Cortex of kidney (tissue), 1 donor: ENCODE measurements at places on chromosomes 7 and 10.

DNA sequence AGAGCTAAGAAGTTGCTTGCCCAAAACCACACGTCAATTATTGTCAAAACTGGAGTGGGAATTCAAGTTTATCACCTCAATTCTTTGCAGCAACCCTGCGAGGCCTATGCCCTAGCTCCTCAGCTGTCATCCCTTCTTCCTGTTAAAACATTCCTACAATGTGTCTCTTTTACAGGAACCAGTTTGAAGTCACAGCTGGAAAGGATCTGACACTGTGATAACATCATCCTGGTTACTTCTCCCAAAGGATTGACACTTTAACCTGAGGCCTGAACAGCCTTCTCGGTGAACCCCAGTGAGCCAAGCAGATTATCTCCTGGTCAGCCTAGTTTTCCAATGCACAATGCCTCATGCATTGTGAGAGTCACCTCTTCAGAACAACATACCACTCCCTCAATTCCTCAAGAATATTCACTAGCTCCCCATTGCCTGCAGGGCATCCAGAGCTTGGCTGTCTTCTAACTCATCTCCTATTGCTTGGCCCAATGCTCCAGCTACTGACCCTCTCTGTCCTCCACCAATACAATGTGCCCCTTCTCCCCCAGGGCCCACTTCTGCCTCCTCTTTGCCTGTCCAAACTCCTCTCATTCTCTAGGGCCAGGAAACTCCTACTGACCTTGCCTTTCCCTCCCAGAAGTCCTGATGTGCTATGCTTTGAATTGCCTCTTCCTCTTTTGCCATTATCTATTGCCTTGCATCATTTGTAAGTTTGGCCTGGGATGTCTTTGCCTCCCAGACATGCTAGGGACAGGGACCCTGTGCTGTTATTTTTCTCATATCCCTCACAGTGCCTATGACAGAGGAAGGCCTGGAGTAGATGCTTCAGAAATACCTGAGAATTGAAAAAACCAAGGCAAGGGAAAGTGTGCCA, 10.4 kb upstream of the DLG5 start:
- DNase-seq = no peak

- no peak for DNase-seq
Observed at GRCh38 chr7:114903131-114903530, 18.8 kb upstream of the MDFIC start.

GRCh38 chr7:16365177-16365576, 56.2 kb downstream of the CRPPA start:
- no peak for DNase-seq

GRCh38 chr7:100407285-100408180, 21.0 kb downstream of the ZCWPW1 start:
- DNase-seq = no peak

DNA sequence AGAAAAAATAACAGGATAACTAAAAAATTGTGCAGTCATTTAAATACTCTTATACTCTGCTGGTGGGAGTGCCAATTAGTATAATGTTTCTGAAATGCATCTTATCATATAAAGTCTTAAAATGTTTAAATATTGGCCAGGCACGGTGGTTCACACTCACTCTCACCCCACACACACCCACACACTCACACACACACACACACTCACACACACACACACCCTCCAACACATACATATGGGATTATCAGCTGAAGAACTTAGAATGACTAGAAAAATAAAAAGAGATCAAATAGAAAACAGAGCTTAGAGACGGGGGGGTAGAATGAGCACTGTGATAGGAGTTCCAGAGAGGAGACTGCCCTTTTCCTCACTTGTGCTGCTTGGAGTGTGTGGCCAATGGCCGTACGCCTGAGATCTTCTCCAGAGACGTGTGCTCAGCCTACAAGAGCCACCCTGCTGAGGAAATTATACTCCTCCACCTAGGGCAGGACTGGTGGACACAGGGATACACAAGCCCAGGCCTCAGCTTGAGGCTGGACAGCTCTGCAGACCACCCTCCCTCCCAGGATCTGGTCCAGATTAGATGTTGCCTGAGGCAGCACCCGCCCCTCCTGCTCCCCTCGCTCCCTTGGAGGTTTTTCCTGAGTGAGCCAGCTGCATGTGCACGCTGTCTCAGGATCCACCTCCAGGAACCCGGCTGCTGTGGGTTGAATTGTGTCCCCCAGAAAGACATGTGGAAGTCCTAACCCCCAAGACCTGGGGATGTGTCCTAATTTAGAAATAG, 26.5 kb upstream of the PRKAG2 start:
- no peak for DNase-seq

DNA sequence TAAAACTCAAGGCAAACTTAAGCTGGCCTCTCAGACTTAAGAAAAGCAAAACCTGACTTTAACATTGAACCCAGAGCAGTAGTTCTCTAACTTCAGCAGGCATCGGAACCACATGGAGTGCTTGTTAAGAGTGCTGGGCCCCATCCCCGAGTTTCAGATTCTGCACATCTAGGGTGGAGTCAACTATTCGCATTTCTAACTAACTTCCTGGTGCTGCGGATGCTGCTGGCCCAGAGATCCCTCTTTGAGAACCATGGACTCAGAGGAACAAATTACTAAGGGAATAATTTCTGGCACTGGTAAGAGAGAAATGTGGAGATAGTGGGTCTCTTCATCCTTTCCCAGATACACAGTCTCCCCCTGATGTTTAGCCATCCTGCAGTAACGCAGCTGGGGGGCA, 14.6 kb upstream of the NPFFR1 start:
- DNase-seq = no peak

DNA sequence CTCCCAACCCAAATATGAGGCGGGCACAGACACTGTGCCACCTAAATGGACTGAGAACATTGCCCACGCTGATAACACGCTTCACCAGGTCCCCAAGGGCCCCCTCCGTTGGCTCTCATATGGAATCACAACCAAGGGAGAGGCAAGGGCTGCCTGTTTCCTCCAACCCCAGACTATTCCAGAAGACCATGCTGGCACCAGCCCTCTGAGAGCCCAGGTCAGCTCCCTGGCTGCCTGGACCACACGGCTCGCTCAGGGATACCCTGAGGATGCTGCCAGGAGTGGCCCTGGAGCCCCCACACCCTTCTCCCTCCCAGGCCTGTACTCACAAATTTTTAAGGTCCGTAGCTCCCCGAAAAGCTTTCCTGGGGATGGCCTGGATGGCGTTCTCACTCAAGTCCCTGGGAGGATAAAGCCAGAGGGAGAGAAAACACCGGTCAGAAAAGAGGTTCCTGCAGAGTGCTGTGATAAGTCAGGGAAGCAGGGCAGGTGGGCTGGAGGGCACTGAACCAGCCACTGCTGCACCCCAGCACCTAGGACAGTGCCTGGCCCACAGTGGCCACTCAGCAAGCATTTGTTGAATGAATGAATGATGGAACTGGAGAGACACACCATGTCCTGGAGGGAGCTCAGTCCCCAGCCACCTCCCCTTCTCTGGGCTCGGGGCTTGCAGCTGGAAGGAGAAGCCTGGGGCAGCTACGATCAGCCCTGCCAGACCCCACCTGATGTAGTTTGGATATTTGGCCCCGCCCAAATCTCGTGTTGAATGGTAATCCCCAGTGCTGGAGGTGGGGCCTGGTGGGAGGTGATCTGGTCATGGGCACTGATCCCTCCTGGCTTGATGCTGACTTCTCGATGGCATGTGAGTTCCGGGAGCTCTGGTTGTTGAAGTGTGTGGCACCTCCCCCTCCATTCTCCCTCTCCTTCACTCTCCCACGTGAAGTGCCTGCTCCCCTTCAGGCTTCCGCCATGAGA, 119.8 kb downstream of the SLIT1 start:
- no peak for DNase-seq

DNA sequence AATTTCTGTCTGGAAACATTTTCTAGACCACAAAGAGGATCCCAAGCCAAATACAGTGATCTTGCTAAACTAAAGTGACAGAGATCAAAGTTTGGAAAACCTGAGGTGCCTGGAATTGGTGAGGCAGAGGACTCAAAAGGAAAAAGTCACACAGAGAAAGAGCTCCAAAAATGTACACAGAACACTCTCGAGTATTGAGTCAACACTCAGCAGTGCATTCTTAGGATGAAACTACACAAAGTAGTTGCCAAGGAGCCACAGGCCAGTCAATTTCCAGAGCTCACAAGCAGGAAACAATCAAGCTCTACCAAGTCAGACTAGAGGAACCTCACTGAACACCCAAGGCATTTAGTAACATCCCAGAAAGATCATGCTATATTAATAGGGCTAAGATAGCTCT, 61.3 kb downstream of the MICU1 start:
- DNase-seq = no peak

DNA sequence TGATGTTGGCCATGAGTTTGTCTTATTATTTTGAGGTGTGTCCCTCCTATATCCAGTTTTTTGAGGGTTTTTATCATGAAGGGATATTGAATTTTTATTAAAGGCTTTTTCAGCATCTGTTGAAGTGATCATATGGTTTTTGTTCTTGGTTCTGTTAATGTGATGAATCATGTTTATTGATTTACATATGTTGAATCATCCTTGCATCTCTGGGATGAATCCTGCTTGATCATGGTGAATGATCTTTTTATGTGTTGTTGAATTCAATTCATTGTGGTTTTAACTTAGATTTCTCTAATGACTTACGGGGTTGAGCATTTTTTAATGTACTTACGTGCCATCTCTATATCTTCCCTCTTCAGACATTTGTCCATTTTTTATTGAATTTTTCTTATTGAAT, 22.9 kb downstream of the DLD start:
- no peak for DNase-seq
